ENCODE measurements at places on chromosomes 6 and 20.
A peak's percentile ranks its signal among the peaks of the same experiment; 100 is the strongest.

DNA sequence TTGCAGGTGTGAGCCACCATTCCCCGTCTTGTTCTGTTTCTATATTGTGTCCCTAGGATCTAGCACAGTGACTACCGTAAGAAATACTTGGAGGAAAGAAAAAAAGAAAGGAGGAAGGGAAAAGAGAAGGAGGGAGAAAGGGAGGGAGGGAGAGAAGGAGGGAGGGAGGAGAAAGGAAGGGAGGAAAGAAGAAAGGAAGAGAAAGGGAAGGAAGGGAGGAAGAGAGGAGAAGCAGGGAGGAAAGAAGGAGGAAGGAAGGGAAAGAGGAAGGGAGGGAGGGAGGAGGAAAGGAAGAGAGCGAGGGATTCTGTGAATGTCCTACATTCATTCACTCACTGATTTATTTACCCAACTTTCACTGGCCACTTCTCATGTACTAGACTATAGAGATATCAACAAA lies 178.4 kb downstream of the MAFB start:
- DNase-seq = no peak

- no peak for DNase-seq
Observed at GRCh38 chr6:17022604-17023003, 79.2 kb upstream of the STMND1 start.

DNA sequence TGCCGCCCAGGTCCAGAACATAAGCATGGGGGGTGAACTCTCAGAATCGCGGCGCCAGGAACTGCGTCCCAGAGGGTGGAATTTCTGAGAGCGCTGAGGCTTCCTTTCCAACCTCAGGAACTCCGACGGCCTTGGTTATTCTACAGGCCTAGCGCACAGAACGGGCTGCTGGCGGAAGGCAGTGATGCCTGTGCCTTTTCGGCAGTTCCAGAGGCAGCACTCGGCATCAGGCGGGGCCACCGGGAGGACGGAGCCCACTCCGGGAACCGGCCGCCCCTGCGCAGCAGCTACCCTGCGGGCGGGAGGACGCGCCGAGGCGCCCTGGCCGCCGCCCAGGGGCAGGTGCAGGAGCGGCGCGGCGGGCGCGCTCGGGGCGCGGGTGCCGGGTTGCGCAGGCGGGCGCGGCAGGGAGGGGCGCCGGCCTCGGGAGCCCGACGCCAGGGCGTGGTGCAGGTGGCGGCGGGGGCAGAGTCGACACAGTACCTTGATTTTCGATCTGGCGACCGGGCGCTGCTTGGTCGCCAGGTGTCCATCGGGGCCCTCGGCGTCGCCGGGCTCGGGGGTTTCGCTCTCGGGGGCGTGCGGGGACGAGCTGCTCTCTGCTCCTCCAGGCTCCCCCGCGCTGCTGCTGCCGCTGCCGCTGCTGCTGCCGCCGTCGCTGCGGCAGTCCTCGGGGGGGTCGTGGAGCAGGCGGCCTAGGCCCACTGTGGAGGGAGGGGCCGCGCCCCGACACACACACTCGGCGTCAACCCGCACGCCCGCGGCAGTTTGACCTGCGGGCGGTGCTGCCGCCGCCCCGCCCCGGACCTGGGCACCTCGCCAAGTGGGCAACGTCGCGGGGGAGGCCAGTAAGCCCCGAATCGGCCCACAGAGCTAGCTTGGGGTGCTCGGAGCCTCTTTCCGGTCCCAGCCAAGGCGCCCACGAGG lies 1.3 kb downstream of the OVOL2 start:
- DNase-seq = no peak

DNA sequence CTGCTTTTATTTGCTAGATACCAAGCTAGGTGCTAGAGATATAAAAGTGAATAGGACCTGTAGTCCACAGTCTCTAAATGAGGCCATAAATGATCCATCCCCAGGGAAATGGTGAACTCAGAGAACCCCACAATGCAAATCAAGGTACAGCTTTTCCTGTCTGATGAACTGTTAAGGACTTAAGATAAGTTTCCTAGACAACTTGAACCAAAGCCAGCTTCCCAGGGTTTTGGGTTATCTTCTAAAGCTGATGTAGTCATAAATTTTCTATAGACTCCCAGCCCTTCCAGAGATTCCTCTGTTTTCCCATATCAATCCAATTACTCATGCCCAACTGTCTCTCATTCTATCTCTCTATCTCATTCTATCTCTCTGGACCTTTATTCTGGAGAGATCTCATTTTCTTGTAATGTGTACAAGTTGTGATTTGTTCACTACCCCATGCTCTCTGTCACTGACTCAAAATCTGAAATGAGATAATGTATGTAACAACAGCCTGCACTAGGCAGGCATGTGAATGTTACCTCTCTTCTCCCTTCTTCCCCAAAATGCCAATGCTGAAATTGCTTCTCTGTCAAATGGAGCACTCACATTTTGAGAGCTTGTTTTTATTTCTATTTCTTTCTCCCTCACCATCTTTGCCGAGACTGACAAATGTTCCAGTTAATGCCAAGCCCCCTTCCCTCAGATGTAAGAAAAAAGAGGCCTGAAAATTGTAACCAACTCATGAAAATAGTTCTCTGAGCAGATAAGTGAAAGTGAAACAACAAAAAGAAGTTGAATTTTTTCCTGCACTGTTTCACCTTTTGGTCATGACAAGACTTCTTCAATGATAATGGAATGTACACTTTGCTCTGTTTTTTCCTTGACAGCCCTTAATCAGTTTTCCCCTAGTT lies 279.9 kb downstream of the SLC35F1 start:
- no peak for DNase-seq

DNA sequence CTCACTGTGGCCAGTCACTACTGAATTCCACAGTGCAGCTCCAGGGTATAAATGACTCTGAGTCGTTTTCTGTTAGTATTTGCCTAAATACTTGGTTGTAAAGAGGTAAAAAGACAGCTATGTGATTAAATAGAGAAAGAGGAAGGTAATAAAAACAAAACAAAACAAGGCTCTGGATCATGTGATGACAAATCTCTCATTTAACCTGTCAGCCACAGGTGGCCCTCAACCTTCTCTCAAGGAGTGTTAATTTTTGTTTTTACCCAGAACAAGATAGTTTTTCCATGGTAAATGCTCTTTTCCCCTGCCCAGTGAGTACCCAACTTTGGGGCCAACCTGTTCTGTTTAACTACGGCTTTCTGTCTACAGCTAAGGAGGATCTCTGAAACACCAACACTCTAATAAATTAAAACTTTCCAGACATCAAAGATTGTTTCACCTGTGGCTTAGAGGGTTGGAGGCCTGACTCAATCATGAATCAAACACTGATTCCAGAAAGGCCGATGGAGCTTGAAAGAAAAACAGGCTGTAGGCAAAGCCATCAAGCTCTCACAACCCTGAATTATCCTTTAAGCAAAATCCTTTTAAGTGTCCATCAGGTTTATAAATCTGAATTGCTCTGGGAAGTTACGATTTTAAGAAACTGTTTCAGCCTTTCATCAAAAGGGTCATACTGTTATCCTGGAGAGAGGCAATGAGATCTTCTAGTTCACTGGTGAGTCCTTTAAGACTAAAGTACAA lies 81.5 kb upstream of the BCLAF1 start:
- no peak for DNase-seq

DNA sequence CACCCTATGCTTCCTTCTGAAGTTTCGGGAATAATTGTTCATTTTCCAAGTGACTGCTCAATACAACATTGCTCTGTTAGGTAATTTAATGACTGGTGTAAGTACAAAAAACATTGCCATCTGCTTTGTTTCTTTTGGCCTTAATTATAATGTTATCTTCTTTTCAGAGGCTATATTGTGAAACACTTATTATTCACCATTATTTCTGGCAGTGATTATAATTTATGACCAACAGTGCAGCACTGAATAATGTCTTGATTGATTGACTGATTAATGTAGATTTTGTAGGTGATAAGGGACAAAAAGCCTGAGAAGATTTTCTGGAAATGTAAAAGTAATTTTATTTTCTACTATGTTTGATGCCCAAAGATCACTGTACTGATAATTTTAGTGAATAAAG lies 377.7 kb downstream of the PLCB1 start:
- no peak for DNase-seq

GRCh38 chr20:64155258-64156135 lies 8.8 kb upstream of the MYT1 start:
- no peak for DNase-seq

- no peak for DNase-seq
Observed at GRCh38 chr6:100462706-100463629, 1.8 kb downstream of the SIM1 start.

GRCh38 chr6:138038142-138038870 lies 68.9 kb downstream of the PERP start:
- no peak for DNase-seq

DNA sequence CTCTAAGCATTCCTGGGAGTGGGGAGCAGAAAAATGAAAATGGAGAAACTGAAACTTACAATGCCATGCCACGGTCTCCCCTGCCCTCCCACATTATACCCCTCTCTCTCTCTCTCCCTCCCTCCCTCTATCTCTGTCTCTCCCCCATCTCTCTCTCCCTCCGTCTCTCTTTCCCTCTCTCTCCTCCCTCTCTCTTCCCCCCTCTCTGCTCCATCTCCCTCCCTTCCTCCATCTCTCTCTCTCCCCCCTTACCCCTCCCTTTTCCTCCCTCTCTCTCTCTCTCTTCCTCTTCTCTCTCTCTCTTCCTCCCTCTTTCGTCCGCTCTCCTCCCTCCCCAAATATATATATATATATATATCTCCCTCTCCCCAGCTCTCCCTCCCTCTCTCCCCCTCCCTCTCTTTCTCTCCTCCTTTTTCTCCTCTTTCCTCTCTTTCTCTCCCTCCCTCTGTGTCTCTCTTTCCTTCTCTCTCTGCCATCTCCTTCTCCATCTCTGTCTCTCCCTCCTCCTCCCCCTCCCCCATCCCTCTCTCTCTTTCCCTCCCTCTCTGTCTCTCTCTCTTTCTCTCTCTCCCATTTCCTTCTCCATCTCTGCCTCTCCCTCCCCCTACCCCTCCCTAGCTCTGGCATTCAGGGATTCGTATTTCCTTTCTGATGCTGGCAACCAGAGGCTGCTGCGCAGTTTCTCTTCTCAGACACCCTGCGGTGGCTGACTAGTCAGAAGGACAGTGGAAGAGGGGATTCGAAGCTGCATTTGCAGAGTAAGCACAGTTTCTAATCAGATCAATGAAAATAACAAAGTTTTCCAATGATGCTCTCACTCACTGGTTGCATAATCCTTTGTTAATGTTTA lies 13.9 kb upstream of the VAPB start:
- DNase-seq = no peak

DNA sequence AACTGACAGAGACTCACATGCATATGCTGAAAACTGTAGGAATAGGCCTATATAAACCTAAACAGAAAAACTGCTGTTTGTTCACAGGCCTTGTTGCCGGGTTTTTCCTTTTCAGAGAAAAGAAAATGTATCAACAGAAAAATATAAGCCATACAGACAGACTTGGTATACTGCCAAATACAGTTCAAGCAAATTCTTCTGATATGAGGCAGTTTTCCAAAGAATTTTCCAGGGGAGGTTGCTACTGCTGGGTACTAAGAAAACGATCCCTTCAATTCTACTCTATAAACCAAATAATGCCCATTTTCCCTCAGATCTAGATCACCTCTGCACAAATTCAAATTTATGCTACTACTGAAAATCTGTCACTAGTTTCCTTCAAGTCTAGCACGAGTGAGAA lies 59.4 kb downstream of the ME1 start:
- DNase-seq = no peak

GRCh38 chr6:119163006-119163405 lies 84.5 kb upstream of the FAM184A start:
- no peak for DNase-seq

DNA sequence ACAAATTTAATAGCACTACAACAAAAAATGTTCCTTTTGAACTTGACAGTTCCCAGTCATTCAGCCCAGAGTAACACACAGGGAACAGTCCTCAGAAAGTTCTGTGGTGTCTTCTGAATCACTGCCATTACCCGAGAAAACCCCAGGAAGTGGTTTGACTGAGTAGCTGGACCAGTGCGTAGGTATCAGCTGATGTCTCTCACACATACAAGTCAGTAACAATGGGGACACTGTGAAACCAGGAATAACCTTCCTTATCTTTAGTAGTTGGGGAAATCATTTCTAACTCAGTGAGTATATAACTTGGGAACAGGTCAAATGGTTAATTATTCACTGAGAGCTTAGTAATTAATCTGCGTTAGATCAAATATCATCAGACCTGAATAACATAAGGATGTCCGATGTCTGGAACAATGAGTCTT lies 73.1 kb downstream of the HIVEP2 start:
- peak; percentile 26 for DNase-seq

GRCh38 chr6:108797951-108798669 lies 50.1 kb upstream of the ARMC2 start:
- DNase-seq = no peak

DNA sequence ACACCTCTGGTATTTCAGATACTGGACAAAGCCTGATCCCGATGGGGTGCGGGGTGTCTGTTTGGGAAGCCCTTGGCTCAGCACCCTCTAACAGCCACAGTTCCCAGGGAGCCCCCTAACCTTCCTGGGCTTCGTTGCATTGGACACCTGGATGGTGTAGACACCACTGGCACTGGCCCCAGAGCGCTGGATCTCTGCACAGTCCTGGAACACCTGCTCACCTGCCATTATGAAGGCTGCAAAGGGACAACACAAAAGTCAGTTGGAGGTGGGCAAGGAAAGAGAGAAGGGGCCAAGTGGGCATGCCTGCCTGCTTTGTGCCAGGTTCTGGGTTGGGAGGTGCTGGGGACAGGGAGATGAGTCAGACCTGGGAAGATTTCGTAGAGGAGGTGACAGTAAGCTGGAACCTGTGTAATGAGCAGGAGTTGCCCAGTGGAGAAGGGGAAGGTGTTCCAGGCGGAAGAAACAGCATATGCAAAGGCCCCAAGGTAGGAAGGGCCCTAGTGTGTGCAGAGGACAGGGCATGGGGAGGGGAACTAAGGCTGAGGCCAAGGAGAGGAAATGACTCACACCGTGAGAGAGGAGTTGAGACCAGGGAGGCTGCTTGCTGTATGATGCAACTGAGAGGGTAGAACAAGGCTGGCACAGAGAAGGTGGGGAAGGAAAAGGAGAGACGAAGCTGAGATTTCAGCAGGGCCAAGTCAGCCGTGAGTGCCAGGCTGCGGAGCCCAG lies 34.9 kb downstream of the ANGPT4 start:
- peak; percentile 77 for DNase-seq

- DNase-seq = no peak
Observed at GRCh38 chr6:38443352-38444144, 196.2 kb downstream of the BTBD9 start.

DNA sequence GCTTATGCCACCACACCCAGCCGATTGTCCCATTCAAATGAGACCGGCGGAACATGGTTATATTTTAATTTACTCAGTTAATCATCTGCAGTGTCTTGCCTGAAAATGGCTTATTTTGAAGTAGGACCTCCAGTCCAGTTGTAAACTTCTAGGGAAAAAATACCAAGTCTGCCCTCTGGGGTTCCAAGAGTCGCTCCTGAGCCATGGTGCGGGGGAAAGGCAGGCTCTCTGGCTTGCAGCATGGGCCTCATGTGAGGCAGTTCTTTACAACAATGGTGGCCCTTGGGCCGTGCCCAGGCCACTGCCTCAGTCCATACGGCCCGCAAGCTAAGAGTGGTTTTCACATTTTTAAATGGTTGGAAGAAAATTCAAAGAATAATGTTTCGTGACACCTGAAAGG lies 62.7 kb upstream of the XRN2 start:
- DNase-seq = no peak

- no peak for DNase-seq
Observed at GRCh38 chr20:18397030-18397429, 69.8 kb downstream of the DZANK1 start.

- no peak for DNase-seq
Observed at GRCh38 chr6:1991332-1991878, 254.0 kb downstream of the GMDS start.

- no peak for DNase-seq
Observed at GRCh38 chr6:105374010-105374420, 28.9 kb downstream of the PREP start.

Measured in SW 1271 (cell line).